ENCODE measurements at places on chromosomes 5 and 9.
A peak's percentile ranks its signal among the peaks of the same experiment; 100 is the strongest.

GRCh38 chr9:37324691-37325490 is 97.6 kb upstream of the GRHPR start:
- DNase-seq: no peak

- no peak for DNase-seq
Observed at GRCh38 chr5:180059326-180059725, 12.2 kb downstream of the RNF130 start.

- DNase-seq: no peak
Observed at GRCh38 chr5:140219068-140219991, 44.3 kb downstream of the CYSTM1 start.

GRCh38 chr5:58760222-58760621 is 177.3 kb downstream of the RAB3C start:
- no peak for DNase-seq

DNA sequence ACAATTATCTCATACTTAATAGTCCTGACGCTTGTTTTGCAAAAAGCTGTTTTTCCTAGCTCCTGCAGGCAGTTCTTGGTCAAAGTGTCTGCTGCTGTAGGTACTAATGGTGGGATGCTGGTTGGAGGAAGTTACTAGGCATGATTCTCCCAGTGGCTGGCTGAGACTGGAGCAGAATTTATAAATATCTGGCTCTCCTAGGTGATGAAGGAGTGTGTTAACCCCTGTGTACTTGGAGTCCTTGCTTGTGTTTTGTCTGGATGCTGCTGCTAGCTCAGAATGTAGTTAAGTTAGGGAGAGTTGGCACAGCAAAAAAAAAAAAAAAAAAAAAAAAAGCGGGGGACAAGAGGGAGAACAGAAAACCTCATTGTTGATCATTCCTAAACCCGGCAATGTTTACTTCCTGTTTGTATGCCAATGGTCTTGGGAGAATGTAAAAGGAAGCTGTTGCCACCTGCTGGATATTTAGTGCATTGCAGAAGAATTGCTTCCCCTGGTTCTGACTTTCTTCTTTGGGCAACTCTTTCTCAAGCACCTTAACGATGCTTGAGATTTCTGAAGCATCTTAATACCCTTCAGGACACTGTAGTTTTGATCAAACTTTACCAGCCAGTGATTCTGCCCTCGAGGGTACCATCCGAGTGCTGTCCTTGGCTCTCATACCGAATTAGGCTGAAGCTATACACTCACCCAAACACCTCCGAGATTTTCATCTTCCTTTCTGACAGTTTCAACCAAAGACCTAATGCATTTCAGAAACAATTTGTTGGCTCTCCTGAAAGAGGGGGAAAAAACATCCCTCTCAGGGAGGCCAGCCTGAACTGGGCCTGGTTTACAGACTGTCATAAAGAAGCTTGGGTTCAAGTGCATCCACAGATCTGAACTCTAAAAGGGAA is 71.7 kb upstream of the WWC1 start:
- DNase-seq: peak; percentile 78

DNA sequence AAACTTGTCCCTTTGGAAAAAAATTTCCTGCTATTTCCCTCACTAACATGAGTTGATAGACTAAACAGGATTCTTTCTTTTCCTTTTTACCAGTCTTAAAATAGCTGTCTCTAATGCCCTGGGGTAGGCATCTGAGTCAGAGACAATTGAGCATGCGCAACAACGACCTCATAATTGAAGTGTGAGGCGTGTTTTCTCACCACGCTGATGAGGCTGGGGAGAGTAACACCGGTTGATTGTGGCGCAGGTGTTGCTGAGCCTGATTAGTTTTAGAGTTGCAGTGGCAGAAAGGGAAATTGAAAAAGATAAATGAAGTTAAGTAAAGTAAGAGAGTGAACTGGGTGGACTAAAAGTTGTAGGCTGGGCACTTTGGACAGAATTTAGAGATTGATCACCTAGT is 213.7 kb downstream of the TLR4 start:
- no peak for DNase-seq

Measured in CD4-positive, alpha-beta T cell (primary cell).